Astrocyte of the spinal cord (primary cell): ENCODE measurements at places on chromosomes 2 and 18.

DNA sequence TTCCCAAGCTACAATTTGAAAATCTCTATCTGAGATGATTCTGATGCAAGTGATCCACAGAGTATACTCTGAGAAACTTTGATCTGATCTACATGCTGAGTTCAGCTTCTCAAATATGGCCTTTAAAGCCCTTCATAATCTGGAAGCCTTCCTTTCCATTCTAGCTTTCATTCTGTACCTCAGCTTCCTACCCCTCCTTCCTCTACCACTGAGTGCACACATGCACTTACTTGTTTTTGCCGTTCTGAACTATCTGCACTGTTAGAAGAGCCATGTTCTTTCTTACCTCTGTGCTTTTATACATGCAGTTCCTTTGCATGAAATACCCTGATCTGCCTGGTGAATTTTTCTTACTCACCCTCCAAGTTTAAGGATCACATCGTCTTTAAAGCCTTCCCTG lies 25.0 kb downstream of the REL start:
- no peak for DNase-seq

GRCh38 chr2:120913972-120914838 lies 178.5 kb downstream of the GLI2 start:
- no peak for DNase-seq

GRCh38 chr18:22424565-22424963 lies 6.8 kb upstream of the CTAGE1 start:
- no peak for DNase-seq

DNA sequence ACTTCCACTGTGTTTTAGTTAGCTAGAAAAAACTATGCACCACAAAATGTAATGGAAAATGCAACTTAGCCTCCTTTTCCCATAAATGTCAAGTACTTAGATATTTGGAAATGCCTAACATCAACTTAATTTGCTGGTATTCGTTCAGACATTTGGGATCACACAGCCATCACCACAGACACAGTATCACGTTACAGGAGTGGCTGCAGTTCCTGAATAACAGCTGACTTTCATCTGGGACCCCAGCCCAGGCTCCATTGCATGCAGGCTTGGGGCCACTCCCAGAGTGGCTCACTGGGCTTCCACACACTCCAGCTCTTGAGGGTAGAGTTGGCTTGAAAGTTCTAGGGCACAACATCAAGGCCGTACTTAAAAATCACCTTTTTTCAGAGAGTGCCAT lies 9.3 kb downstream of the TMEM182 start:
- DNase-seq: peak; percentile 23
